D341Med (cell line): ENCODE measurements at places on chromosomes 2 and 18.
A peak's percentile ranks its signal among the peaks of the same experiment; 100 is the strongest.

GRCh38 chr2:215027779-215028178 lies 110.6 kb downstream of the ABCA12 start:
- no peak for DNase-seq

- no peak for DNase-seq
Measured at GRCh38 chr2:172105471-172106107, 2.9 kb upstream of the DLX2 start.

GRCh38 chr18:25223211-25223610 lies 128.8 kb downstream of the ZNF521 start:
- no peak for DNase-seq

DNA sequence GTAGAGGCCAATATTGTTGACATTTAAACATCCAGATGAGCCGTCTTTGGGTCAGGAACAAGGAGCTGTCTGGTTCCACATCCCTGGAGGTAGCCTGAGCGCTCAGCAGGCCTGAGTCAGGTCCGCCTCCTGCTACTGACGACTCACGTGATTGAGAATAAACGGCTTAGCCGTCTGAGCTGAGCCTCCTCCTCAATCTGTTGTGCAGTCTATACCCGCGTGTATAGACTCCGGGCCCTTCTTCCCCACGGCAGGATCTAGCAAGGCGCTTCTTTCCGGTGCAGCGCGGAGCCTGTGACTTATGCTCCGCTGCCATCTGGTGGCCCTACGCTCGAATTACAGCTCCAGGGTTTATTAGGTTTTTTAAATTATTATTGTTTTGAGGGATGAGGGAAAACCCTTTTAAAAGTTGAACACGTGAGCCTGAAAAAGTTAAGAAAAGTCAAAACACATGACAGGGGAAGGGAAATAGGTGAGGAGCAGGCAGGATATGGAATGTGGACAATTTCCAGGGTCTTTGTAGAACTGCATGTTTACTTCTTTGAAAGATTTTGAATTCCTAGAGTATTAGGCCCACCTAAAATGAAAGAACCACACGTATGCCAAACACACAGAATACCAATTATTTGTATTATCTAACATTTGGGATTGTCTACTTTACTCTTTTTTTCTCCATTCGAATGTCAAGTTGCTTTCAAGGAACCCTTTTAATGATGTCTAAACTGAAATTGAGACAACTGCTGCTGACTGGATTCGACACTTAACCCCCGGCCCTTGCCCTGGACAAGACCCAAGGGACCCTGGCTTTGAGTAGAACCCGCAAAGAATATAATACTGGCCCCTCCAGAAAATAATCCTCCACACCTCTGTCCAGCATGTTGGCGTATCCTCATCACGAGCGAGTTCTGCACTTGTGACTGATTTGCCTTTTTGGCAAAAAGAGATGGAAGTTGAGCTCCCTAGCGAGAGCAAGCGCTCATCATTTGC lies 112.4 kb upstream of the ZNF236 start:
- peak; percentile 94 for DNase-seq

GRCh38 chr2:239093952-239094351 lies 246.1 kb downstream of the TWIST2 start:
- DNase-seq: no peak

GRCh38 chr2:196104066-196104465 lies 35.4 kb upstream of the DNAH7 start:
- DNase-seq: no peak

DNA sequence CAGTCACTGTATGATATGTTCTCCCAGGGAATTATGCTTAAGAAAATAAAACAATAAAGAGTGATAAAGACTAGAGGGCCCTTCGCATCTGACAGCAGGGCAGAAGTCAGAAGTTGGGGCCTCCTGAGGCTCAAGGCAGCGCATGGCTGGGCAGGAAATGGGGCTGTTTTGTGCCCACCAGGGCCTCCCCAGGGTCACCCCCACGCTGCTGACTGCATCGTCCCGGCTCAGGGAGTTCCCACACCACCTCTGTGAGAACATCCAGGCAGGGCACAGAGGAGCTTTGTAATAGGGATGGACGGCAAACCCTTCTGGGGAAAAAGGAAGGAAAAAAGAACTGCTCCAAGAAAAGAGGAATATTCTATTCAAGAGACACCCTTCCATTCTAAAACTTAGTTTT lies 41.2 kb downstream of the PAX3 start:
- no peak for DNase-seq

DNA sequence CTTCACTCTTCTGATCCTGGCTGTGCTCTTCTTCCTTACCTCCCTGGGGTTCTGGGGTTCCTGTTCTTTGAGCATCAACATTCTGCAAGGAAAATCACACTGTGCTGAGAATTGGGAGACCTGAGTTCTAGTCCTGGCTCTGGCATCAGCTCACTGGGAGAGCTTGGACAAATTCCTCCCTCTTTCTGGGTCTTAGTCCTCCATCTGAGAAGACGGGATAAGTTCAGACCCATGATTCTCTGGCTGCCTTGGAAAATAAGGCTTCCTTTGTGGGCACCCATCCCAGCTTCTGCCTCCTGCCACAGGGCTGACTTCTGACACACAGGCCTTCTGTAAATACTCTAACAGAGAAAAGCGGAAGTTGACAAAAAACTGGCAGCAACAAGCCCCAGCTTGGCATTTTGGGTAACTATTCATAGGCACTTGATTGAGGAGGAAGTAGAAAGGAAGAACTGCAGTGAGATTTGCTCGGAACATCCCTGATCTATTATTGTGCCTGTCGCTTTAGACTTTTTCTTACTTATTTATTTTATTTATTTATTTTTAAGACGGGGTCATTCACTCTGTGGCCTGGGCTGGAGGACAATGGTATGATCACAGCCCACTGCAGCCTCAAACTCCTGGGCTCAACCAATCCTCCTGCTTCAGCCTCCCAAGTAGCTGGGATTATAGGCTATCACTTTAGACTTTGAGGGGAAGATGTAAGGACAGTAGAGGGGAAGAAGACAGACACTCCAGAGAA lies 7.9 kb downstream of the PCBP1 start:
- DNase-seq: no peak

DNA sequence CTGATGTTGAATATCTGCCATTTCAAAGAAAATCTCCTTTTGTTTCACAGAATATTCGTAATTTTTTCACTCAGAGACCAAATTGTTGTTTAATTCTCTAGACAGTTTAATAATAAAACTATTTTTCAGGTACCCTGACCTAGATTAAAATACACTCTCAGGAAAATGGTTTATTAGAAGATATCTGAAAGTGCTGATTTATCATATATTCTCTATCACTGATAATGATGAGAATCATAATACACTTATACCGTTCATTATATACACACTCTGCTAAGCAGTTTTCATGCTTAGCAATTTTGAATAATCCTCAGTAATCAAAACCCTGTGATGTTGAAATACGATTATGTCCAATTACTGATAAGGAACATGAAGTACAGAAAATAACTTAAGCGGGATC lies 772.9 kb upstream of the CRIM1 start:
- DNase-seq: no peak

- DNase-seq: no peak
Measured at GRCh38 chr2:108270346-108270745, 18.3 kb upstream of the SULT1C2 start.

DNA sequence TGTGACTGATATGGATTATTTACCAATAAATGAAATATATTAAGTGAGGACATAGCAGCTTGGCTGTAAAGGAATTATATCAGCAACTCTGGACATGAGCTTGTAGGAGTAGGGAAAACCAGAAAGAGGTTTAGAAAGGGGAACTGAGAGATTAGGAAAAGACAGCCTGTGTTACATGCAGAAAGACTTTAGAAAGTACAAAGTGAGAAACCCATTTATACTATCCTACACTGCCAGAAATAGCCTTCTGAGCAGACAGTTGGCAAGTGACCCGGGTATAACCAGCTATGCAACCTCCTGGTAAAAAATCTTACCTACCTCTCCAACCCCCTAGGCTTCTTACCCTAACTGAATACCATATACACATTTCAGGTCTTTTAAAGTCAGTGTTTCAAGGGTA lies 134.1 kb downstream of the ANKRD44 start:
- DNase-seq: no peak

DNA sequence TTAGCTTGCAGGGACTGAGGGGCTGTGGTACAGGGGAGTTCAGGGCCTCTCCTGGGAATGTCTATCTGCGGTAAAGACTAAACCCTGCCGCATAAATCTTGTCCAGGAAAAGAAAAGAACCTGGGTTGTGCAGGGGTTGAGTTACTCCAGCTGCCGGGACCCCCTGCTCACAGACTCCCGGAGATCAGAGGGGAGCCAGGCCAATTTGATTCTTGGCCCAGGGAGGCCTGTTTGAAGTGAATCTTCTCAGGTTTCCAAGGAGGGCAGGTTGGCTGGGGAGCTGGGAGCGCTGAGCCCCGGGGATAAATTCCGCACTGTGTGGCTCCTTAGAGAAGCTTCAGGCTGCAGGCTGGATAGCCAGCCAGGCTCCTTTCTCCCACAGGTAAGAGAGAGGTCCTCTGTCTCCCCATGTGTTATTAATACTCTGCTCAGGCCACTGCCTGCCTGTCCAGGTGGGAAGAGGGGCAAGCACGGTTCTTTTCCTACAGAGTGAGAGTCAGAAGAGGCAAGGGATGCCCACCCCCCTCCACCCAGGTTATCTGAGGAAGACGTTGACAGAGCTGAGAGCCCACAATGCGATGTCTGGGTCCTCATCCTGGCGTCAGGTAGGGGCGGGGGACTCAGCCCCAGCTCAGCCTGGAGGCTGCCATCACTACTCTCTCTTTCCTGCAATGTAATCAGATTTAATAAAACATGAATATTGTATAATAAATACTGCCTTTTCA lies 82.7 kb downstream of the LONRF2 start:
- DNase-seq: no peak

- DNase-seq: no peak
Measured at GRCh38 chr2:66364495-66365333, 70.2 kb upstream of the MEIS1 start.

GRCh38 chr2:6818012-6818411 lies 47.7 kb downstream of the CMPK2 start:
- no peak for DNase-seq

- DNase-seq: no peak
Measured at GRCh38 chr18:58453913-58454317, 175.0 kb downstream of the ALPK2 start.

DNA sequence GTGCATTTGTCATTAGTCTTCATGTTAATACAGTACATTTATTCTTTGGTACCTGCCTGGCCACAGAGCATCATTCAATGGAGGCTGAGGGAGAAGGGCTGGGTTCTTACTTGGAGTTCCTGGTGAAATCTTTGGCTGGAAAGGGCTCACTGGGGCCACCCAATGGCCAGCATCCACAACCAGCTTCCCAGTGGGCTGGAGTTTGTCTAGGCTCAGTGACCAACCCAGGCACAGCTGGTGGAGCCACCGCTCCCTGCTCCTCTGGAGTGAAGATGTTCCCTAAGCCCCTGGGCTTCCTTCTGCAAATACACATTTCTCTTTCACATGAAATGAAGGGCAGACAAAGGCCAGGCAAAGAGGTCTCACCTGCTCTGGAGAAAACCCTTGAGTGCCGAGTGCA lies 34.4 kb downstream of the EHD3 start:
- DNase-seq: no peak

DNA sequence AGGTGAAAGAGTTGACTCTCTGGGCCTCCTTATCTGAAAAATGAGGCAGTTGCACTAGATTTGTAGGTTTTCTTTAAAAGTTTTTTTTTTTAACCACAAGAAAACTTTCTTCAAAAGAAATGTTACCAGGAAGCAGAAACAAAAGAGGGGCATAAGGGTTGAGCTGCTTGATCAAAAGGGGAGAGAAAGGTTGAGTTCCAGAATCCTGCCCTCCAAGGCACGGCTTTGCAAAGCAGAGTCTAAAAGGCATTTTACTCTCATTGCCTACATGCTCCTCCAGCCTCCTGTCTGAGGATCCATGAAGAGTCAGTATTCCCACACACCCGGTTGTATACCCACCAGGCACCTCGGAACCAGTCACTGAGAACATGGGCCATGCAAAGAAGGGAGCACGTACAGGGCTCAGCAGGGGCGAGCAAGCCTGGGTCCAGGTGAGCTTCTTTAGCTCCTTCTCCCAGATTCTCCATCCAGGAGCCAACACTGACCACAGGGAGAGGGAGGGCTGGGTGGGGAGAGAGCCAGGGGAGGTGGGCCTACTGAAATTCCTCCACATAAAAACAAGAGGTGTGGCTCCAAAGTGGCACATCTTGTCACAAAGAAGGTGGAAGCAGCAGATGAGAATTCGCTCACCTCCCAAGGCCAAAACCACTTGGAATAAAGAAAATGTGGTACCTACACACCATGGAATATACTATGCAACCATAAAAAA lies 116.0 kb upstream of the EPC2 start:
- no peak for DNase-seq

- DNase-seq: no peak
Measured at GRCh38 chr2:123578016-123578415, 447.1 kb upstream of the CNTNAP5 start.

DNA sequence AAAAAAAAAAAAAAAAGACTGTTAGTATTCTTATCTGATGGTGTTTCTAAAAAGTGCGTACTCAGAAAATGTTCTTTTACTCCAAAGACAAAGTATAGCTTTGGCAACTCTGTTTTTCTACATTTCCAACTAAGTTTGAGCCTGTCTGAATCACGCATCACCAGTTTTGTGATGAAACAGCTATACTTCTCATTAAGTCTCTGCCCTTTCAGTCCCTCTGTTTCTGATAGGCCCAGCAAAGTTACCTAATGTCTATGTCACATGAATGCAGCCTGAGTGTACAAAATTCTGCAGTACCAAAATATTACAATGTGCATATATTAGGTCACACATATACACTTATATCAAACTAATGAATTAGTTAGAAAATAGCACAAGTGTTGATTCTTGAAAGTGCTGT lies 22.4 kb downstream of the TWSG1 start:
- DNase-seq: no peak

DNA sequence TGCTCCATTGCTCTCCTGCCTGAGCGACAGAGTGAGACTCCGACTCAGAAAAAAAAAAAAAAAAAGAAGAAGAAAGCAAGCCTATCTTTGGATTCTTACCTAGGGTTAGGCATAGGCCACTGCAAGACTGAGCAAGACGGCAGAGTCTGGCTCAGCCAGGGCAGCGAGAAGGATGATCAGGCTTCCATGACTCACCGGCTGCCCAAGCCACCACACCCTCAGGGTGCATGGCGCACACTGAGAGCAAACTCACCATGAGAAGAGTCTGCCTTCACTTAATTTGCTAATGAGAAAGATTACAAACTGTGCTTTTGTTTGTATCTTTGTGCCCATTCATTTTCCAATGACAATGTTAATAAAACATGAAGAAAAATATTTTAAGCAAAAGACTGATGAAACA lies 8.2 kb downstream of the FAM110C start:
- no peak for DNase-seq

DNA sequence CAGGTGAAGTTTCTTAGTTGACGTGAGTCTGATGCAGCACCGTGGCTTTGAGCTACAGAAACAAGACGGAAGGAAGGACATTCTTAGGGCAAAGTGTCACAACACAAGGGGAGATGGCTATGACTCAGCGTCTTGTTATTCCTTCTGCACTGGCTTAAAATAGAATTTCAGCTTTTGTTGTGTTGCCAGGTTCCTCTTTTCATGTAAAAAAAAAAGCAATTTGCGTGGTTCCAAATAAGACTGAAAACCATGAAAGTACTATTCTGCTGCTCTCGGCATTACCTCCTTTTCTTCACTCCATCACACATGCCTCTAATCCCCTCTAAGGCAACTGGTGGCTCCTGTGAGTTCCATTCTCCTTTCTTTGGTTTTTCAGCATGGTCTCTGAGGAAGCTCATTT lies 150.1 kb downstream of the ANTXR1 start:
- no peak for DNase-seq

- DNase-seq: no peak
Measured at GRCh38 chr2:175688243-175688642, 313.8 kb downstream of the LNPK start.

GRCh38 chr2:85475799-85476490 lies 57.4 kb downstream of the SH2D6 start:
- no peak for DNase-seq

- DNase-seq: no peak
Measured at GRCh38 chr2:239374896-239375277, 25.9 kb downstream of the HDAC4 start.
